ENCODE measurements at places on chromosomes 16 and 17. TPM values are rescaled to one million over a fixed set of nuclear protein-coding genes. Genes with fewer than 3 reads are reported as not detected.

DNA sequence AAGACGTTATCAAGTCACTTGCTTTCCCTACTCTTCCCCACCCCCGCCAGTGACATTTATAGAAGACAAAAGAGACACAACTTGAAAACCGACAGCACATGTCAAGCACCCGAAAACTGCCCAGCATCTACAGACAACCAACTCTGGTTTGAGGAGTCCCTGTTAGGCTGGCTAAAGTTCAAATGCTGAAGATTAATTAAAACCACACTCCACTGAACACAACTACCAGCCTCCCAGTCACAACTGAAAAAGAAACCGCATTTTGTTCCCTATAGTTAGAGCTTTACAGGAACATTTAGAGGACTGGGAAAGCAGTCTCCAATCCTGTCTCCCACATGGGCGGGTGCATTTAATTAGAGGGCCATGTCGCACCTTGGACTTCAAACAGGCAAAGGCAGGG is 73.0 kb upstream of the COX10 start:
- H3K36me3 ChIP-seq = peaks cover 4% of the 10 kb centered on the region
- H3K4me1 ChIP-seq = peaks cover 33% of the 10 kb centered on the region
- H3K27ac ChIP-seq = peak overlapping the region; percentile 74

The CCL11 gene
- not detected for total RNA-seq

The NLE1 gene
- total RNA-seq = 23.8 TPM

- H3K36me3 ChIP-seq = no peaks in the 10 kb centered on the region
- peaks cover 13% of the 10 kb centered on the region for H3K4me1 ChIP-seq
- no peak for DNase-seq
Measured at GRCh38 chr17:10290041-10290440, 82.8 kb downstream of the MYH13 start.

DNA sequence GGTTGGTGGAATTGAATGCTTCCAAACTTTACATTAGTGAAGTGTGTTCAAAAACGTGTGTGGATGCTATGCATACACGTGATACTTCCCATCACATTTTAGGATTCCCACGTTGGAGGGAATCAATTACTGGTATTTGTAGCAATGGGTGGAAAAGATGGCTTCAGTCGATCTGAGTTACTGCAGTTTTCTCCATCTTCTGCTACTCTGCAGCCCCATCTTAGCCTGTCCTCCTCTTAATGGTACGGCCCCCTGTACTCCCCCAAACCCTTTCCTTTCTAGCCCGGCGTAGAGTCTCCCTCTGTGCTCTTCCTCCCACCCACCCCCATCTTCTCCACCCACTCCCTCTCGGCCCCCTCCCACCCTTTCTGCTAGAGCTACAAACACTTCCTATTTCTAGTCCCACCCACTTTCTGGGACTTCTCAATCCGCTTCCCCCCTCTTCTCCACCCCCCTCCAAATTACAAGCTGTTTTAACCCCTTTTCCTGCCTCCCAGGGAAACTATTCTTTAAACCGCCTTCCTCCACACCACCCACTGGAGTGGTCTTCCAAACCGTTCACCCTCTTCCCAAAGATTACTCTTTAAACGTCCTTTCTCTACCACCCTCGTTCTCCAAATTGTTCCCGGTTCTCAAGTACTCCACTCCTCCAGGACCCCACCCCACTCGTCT is 1.1 kb downstream of the CHTF8 start:
- peaks cover 47% of the 10 kb centered on the region for H3K4me1 ChIP-seq
- peak overlapping the region; percentile 92 for H3K27ac ChIP-seq
- no peak for DNase-seq
- peaks cover 7% of the 10 kb centered on the region for H3K36me3 ChIP-seq

DNA sequence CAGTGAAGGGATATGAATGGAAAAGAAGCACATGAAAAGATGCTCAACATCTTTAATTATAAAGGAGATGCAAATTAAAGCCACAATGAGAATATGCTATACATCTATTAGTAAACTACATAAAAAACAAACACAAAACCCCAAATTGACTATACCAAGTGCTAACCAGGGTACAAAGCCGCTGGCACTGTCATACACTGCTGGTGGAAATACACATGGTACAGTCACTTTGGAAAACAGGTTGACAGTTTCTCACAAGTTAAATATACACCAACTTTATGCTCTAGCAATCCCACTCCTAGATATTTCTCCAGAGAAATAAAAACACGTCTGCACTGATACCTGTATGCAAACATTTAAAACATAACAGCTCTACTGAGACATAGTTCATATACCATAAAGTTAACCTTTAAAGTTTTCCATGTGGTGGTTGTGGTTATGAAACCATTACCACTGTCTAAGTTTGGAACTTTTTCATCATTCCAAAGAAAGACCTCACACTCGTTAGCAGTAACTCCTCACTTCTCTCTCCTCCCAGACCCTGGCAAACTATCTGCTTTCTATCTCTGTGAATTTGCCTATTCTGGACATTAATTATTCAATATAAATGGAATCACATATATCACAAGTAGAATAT is 42.7 kb downstream of the ADGRG5 start:
- peaks cover 14% of the 10 kb centered on the region for H3K27me3 ChIP-seq
- H3K27ac ChIP-seq = no peak overlapping the region
- no peak for DNase-seq
- H3K36me3 ChIP-seq = no peaks in the 10 kb centered on the region

The B3GNT9 gene
- 21.4 TPM for total RNA-seq

GRCh38 chr16:84086341-84086740 is 30.4 kb downstream of the MBTPS1 start:
- DNase-seq = no peak
- H3K4me3 ChIP-seq = no peak overlapping the region
- no peaks in the 10 kb centered on the region for H3K4me1 ChIP-seq
- H3K27me3 ChIP-seq = no peaks in the 10 kb centered on the region

The SMPD3 gene
- total RNA-seq = 0.20 TPM

The AGRP gene
- not detected for total RNA-seq

The KARS1 gene
- 117 TPM for total RNA-seq

The ENPP7 gene
- not detected for total RNA-seq

DNA sequence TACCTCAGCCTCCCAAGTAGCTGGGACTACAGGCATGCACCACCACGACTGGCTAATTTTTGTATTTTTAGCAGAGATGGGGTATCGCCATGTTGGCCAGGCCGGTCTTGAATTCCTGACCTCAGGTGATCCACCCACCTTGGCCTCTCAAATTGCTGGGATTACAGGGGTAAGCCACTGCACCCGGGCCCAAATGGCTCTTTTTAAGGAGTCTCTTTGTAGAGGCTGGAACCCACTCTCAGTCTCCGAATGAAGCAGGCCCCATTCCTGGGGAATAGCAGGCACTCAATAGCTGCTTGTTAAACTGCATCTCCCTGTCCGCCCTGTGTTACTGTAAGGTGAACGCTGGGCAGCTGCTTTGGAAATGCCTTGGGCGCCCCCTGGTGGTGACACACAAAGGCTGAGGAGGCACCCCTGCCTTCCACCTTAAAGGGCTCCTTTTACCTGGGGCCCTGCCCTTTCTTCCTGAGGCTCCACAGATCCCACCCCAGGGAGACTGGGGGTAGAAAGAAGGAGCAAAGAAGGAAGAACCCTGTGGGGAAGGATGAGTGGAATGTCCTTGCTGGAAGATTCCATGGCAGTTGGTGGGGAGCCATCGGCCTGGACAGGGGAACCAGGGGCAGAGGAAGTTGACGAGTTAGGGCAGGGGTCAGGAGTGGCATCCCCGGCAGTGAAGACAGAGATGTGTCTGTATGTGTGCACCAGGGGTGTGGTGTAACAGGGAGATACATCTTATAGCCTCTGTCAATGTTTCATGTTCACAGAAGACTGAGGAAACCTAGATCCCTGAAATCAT is 6.1 kb upstream of the SP2 start:
- H3K4me3 ChIP-seq = no peak overlapping the region
- no peaks in the 10 kb centered on the region for H3K27me3 ChIP-seq
- H3K4me1 ChIP-seq = peaks cover 24% of the 10 kb centered on the region
- no peak overlapping the region for H3K27ac ChIP-seq

DNA sequence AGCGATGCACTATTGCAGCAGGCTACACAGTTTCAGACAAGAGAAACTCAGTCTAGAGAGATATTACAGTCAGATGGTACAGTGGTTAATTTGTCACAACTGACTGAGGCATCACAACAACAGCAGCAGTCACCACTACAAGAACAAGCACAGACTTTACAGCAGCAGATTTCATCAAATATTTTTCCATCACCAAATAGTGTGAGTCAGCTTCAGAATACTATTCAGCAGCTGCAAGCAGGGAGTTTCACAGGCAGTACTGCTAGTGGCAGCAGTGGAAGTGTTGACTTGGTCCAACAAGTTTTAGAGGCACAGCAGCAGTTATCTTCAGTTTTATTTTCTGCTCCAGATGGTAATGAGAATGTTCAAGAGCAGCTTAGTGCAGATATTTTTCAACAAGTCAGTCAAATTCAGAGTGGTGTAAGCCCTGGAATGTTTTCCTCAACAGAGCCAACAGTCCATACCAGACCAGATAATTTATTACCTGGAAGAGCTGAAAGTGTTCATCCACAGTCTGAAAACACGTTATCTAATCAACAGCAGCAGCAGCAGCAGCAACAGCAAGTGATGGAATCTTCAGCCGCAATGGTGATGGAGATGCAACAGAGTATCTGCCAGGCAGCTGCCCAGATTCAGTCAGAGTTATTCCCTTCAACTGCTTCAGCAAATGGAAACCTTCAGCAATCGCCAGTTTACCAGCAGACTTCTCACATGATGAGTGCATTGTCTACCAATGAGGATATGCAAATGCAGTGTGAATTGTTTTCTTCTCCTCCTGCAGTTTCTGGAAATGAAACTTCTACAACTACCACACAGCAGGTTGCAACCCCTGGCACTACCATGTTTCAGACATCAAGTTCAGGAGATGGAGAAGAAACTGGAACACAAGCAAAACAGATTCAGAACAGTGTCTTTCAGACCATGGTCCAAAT is 34.1 kb downstream of the NQO1 start:
- peak overlapping the region; percentile 41 for H3K27ac ChIP-seq
- H3K4me3 ChIP-seq = no peak overlapping the region
- H3K27me3 ChIP-seq = no peaks in the 10 kb centered on the region
- DNase-seq = no peak

The CDH13 gene
- total RNA-seq = 0.80 TPM

DNA sequence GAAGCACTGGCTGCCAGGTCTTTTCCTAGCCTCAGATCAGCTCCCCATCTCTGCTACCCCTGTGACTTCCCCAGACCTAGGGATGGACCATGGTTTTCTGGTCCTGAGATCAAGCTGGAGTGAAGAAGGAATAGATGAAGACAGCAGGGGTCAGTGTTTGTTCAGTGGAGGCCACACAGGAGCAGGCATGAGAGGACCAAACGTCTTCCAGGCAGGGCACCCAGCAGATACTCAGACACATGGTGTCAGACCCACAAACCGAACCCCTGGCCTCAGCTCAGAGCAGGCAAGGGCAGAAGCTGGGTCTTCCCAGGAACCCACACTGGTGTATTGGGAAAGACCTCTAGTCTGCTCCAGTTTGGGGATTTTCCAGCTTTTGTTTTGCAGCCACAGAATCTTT is 189.7 kb downstream of the IRX5 start:
- H3K27ac ChIP-seq = no peak overlapping the region
- no peaks in the 10 kb centered on the region for H3K36me3 ChIP-seq
- peaks cover 42% of the 10 kb centered on the region for H3K27me3 ChIP-seq
- DNase-seq = no peak
- H3K4me3 ChIP-seq = no peak overlapping the region

- DNase-seq = no peak
- no peaks in the 10 kb centered on the region for H3K36me3 ChIP-seq
- H3K27me3 ChIP-seq = no peaks in the 10 kb centered on the region
- H3K27ac ChIP-seq = no peak overlapping the region
Measured at GRCh38 chr16:70591615-70592014, 54.7 kb upstream of the IL34 start.

DNA sequence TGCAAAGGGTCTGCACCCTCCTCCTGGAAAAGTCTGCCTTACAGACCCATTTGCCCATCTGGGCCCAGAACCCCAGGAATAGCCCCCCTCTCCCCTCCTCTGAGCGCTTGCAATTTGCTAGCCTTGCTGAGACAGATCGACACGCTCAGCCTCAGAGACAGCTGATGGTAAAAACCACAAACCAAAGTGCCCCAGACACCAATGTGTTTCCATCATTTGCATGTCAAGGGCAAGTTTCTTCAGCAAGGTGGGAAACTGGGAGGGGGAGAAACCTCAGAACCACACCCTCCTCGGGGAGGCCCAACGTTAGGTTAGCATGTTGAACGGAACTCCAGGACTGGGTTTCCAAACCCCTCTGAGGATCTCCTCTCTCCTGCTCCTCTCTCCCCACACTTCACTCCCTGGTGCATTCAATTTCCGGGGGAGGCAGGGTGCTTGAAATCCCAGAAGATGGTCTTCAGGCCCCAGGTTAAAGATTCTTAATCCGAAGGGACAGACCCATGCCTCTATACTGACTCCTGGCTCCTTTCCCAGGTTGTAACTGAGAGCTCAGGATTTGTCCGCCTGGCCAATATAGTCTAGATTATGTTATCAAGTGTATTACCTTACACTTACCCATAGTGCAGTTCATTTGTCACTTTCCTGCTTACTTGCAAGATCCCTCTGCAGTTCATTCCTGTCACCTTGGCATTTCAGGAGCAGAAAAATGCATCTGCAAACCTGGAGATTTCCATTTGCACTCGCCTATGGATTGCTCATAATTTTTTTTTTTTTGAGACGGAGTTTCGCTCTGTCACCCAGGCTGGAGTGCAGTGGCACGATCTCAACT is 1.3 kb upstream of the CUEDC1 start:
- no peaks in the 10 kb centered on the region for H3K36me3 ChIP-seq
- peaks cover 48% of the 10 kb centered on the region for H3K4me1 ChIP-seq
- peak overlapping the region; percentile 67 for H3K4me3 ChIP-seq
- no peak for DNase-seq

The CDRT15L2 gene
- not detected for total RNA-seq

DNA sequence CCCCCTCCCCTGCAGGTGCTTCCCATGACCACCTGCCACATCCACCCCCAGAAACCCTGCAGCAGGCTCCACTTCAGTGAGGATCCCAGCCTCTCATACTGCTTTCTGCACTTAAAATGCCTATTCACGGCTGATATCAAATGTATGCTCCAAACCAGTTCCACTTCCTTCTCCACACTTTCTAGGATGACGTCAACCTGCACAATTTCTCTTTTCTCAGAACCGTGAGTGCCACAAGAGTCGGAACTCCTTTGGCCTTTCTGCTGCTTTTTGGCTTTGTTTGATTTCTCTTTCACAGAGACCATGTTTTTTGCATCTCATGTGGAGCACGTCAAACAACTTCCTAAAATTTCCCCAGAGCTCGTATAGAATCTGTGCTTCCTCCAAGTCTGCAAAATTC is 378.8 kb upstream of the TNRC6C start:
- H3K4me3 ChIP-seq = no peak overlapping the region
- H3K4me1 ChIP-seq = no peaks in the 10 kb centered on the region
- H3K27me3 ChIP-seq = peaks cover 29% of the 10 kb centered on the region
- no peaks in the 10 kb centered on the region for H3K36me3 ChIP-seq
- no peak overlapping the region for H3K27ac ChIP-seq
- no peak for DNase-seq

Data from mesothelial cell of epicardium (in vitro differentiated cells).